Right cardiac atrium (tissue), 5 donors: ENCODE measurements at places on chromosomes 5 and 9. TPM values are rescaled to one million over a fixed set of nuclear protein-coding genes. Genes with fewer than 3 reads are reported as not detected.

GRCh38 chr5:102611312-102611711 lies 112.5 kb upstream of the SLCO6A1 start:
- no peak for DNase-seq

GRCh38 chr5:154444556-154445421 lies 1.0 kb upstream of the SAP30L start:
- no peak for DNase-seq

DNA sequence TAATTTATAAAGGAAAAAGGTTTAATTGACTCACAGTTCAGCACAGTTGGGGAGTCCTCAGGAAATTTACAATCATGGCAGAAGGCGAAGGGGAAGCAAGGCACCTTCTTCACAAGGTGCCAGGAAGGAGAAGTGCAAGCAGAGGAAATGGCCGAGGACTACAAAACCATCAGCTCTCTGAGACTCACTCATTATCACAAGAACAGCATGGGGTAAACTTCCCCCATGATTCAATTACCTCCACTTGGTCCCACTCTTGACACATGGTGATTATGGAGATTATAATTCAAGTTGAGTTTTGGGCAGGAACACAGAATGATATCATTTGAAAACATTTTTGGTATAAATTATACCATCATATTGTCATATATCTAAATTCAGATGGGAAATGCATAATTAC lies 934.7 kb downstream of the CDH12 start:
- no peak for DNase-seq

DNA sequence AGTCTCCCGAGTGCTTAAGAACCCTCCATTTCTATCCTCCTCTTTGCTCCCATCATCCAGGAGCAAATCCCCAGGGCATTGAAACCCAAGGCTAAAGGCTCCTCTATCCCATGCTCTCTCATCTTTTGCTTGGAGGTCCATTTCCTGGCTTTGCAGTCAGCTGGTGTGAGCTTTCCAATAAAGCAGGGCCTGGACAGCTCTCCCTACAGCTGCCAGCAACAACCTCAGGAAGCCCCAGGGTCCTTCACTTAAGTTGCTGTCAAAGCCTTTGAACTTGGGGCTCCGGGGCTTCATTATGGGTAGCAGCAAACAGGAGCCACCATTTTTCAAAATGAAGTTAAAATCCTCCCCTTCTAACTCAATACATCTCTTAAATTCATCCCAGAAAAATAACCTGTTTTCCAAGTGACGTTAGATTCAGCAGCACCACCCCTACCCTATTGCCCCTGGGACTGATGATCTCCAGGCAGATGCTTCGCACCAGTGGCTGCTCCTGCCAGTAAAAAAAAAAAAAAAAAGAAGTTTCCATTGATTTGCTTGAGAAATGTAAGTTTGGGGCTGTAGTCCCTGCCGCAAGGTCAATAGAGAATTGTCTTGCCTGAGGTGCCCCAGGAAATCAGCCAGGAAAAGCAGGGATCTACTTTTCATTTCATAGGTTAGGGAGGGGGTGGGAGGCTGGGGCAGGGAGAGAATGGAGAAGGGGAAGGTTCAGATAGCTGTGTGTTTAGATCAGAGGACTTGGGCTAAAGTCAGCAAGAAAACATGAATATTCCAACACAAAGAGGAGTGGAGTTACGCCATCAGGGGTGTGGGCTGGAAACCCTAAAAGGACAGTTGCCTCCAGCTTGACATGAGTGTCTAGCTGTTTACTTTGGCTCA lies 83.8 kb upstream of the IL6ST start:
- DNase-seq, result peak; percentile 56

Gene PCBD2
- 15.3 TPM for total RNA-seq

DNA sequence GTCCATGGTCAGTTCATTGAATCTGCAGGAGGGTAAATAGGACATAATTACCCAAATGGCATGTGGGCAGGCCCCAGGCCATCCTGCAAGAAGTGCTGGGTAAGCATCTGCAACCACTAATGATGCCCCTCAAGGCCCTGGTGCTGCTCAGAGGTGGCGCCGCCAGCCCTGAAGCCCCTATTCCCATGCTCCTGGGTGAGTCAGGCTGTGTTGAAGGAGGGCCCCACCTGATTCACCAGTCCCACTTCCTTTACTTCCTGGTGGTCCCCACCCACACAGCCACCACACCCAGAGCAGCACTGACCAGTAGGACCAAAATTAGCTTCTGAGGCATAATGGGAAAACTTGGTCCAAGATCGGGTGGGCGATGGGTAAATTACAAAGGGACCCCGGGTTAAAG lies 120.4 kb upstream of the SPRY4 start:
- no peak for DNase-seq

DNA sequence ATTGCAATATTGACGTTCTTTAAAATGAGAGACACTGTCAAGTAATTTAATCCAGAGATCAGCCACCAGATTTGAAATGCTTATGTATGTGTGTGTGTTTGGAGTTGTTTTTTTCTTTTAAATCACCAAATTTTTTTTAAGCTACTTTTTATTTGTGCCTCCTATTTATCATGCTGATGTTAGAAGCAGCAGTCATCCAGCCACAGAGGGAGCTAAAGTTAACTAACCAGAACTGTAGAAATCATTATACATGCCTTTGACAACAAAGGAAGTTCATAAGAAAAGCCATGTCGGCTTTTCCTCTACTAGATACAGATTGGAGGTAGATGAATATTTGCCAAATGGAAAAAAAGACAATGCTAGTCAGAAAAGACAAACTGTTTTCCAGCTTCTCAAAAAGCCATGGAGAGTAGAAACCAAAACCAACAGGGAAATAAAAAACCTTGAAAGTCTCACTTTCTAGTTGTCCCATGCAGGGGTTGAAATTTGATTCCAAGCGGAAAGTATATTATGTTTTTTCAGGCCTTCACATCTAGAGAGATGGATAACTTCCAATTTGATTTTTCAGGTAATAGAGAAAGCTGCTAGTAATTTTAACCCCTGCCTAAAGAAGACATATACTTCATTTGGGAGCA lies 4.5 kb downstream of the PURA start:
- DNase-seq, result no peak

Gene SKP2
- 6.9 TPM for total RNA-seq

DNA sequence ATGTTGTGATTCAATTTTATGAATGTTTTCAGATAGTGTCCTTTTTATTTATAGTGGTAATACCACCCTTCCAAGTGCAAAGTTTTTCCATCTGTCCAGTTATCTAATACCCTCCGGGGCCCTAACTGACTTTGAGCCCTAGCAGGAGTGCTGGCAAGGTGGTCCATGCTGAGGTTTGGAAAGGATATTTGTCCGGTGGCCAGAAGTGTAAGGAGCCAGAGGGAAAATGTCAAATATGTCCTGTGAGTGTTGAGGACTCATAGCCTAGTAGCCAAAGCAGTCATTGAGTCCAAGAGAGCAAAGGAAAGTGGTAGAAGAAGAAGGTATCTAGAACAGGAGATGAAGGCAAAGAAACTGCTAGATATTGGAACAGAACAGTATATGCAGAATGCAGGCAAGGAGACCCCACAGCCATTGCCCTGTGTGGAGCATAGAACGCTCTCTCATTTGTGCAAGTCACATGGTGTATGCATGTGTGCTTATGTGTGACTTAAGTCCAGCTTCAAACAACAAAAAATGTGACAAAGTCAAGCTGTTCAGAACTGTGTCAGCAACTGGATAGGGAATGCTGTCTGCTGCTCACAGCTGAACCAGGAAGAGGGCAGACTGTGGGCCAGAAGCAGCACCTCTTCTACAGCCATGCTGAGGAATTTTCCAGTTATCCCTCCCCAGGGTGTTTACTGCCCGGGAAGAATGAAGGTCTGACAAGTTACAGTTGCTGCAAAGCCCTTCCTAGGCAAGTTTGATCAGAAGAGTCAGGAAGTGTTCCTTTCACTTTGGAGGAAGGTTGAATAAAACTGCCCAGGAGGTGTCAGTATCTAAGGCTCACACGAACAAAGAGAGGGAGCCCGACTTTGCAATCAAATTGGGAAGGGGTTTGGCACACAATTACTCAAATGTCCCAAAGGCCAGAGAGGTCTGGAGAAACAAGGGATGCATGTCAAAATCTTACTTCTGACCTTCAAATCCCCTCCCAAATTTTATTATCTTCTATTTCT lies 463.3 kb upstream of the DMAC1 start:
- DNase-seq, result peak; percentile 38

GRCh38 chr5:133709209-133709725 lies 96.9 kb upstream of the FSTL4 start:
- no peak for DNase-seq

DNA sequence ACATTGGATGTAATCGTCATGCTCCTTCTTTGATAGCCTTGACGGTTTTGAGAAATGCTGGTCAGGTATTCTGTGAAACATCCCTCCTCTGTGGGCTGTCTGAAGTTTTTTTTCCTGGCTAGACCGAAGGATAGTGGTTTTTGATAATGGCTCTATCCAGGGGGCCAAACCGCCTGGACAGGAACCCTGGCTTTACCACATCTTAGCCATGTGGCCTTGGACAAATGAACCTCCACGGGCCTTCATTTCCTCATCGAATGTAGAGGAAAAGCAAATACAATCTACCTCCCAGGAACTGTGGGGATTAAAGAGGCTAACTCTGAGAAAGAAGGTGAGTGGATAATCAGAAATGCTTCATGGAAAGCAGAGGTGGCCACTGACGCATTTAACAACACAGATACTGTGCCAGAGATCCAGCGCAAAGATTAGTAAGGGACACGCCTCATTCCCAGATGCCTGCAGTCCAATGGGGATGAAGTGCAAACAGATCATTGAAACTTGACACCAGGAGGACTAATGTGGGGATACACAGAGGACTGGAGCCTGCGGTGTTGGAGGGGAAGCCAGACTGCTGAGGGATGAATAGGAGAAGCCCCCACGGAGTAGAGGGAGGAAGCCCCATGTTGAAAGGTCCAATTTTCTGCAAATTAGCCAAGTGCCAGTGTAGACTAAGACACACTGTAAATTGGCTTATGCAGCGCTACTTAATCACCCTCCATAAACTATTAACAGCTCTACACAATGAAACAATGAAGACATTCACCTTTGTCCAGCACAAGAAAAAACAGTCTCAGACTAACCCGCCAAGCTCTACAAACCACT lies 41.6 kb downstream of the MYO10 start:
- no peak for DNase-seq

DNA sequence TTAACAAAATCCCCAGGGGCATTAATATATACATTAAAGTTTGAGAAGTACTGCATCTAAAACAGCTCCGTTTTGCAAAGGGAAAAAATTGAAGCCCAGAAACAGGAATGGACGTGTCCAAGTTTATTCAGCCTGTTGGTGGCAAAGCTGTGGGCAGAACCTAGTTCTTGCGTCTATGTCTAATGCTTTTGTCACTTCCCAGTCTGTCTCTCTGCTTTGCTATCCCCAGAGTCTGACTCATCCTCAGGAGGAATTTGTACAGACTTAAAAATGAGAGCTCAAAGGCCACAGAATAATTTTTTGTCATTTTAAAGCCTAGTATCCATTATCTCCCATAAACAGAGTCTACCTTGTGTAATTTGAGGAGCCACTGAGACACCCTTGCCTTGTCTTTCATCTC lies 330.9 kb upstream of the GRIA1 start:
- DNase-seq, result no peak

- DNase-seq, result no peak
These were observed 5.5 kb downstream of the ASTN2 start for GRCh38 chr9:117409321-117409720.

DNA sequence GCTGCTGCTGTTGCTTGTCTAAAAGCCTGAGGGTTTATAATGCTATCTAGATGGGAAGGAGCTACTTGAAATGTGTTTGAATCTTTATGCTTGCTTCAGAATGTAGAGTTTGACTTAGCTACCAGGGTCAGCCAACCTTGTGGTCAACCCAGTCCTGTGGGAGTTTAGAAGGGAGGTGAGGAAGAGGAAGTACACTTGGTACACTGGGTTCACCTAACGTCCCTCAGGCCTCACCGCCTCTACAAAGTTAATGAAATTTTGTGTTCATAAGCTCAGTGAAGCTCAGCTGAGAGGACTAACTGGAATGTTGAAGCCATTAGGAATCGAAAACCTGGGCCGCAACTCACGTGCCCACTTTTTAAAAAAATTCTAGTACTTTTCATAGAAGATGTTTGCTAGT lies 10.7 kb downstream of the IQGAP2 start:
- DNase-seq, result no peak

- no peak for DNase-seq
These were observed 32.7 kb upstream of the CDKN2B start for GRCh38 chr9:22041775-22042174.

GRCh38 chr9:99177576-99178366 lies 44.0 kb downstream of the ALG2 start:
- no peak for DNase-seq

DNA sequence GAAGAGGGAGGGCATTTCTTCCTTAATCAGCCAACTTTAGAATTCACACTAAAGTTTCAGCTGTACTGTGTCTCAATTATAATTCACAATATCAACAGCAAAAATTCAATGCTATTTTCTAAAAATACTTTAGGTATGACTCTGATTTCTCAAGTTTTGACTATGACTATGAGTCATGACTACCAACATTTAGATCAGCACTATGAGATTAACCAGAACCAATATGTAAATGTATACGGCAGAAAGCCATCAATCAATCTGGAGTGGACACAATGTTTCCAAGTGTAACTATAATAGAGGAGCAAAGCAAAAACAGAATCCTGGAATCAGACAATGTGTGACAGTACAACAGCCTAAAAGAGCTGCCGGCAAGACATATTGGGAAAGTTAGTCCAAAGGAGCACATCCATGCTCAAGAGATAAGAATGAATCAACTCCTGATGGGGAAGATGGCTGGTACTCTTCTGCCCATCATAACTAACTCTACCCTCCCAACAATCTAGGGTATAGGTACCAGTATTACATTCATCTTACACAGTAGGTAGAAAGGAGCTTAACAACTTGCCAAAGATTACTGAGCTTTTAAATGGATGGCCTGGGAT lies 294.4 kb downstream of the SEMA5A start:
- no peak for DNase-seq

Gene PCDHGA8
- total RNA-seq, result 5.2 TPM
